ENCODE measurements at places on chromosomes 5 and 9.

GRCh38 chr9:70868661-70869652, 252.5 kb downstream of the TRPM3 start:
- no peak for DNase-seq

DNA sequence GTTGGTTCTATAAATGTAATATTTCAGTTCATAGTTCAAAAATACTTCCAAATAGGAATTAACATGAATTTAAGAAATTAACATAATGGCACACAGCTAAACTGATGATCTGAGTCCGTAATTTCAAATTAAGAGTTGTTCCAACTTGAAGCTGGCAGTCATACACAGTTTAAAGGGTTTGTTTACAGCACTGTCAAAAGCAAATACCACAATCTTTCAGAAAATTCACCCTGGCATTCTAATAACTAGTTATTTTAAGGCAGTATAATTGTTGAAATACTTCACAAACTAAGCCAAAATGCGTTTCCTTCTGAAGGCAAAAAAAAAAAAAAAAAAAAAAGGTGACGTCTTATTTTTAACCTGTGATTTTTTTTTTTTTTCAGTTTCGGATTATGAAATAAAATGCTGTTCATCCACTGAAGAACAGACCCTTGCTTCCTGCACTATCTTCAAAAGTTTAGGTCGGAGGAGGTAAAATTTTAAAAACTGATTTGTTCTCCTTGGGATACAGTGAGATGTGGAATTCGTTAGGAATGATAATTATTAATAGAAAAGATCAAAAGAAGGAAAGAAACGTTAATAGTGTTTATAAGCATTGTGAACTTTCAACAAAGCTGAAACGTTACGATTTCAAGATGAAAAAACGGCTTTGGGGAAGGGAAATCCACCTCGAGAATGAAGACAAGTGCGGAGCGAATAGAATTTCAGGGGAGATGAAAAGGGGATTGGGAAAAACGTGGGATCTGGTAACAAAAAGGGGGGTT, 850 bp downstream of the IL6ST start:
- no peak for DNase-seq

DNA sequence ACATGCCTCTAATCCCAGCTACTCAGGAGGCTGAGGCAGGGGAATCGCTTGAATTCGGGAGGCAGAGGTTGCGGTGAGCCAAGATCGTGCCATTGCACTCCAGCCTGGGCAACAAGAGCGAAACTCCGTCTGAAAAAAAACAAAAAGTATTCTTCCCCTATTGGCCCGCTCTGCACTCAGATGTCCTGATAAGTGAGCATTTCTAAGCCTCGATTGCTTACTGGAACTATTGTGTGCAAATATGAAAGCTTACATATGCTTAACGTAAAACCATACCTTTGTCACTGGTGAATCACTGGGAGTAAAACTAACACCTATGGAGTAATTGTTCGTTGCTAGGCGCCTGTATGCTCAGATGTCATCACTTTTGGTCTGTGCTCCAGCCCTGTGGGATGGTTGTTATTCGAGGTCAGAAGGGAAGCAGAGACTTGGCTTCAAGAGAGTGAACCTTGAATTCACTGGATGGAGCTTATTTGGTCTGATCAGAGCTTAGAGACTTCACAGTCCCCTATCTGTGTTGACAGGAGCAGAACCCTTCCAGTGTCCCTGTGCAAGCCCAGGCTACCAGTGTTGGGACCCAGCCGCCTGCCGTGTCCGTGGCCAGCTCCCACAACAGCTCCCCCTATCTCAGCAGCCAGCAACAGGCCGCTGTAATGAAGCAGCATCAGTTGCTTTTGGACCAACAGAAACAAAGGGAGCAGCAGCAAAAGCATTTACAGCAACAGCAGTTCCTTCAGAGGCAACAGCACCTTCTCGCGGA, 25.3 kb upstream of the LTC4S start:
- no peak for DNase-seq

DNA sequence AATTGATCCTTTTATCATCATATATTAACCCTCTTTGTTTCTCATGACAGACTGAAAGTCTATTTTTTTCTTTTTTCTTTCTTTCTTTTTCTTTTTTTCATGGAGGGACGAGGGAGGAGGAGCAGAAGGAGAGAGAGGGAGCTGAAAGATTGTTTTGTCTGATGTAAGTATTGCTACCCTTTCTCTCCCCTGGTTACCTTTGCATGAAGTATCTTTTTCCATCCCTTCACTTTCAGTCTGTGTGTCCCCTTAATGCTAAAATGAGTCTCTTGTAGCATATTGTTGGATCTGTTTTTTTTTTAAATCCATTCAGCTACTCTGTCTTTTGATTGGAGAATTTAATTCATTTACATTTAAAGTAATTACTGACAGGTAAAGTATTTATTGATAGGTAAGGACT, 27.5 kb upstream of the SERINC5 start:
- DNase-seq = no peak

DNA sequence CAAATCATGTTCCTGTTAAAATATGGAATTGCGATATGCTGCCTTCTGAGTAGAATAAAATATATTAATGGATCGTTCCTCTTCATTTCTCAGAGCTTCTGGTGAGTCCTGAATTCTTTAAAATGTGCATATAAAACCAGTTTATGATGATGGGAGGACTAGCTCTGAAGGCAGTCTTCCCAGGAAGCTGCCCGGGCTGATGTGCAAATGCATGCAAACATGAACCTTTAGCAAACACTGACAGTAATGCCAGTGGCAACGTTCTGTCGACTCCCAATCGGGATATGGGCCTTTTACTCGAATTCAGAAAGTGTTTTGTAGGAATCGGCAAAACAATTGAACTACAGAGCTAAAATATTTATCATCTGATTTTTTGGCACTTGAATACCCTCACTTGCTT, 93.6 kb downstream of the TLE4 start:
- DNase-seq = no peak

GRCh38 chr9:19934301-19934871, 145.5 kb upstream of the SLC24A2 start:
- no peak for DNase-seq

- DNase-seq = no peak
Measured at GRCh38 chr5:151164687-151165392, 7.3 kb upstream of the ANXA6 start.

GRCh38 chr5:93257616-93258015, 323.4 kb downstream of the NR2F1-AS1 start:
- no peak for DNase-seq

DNA sequence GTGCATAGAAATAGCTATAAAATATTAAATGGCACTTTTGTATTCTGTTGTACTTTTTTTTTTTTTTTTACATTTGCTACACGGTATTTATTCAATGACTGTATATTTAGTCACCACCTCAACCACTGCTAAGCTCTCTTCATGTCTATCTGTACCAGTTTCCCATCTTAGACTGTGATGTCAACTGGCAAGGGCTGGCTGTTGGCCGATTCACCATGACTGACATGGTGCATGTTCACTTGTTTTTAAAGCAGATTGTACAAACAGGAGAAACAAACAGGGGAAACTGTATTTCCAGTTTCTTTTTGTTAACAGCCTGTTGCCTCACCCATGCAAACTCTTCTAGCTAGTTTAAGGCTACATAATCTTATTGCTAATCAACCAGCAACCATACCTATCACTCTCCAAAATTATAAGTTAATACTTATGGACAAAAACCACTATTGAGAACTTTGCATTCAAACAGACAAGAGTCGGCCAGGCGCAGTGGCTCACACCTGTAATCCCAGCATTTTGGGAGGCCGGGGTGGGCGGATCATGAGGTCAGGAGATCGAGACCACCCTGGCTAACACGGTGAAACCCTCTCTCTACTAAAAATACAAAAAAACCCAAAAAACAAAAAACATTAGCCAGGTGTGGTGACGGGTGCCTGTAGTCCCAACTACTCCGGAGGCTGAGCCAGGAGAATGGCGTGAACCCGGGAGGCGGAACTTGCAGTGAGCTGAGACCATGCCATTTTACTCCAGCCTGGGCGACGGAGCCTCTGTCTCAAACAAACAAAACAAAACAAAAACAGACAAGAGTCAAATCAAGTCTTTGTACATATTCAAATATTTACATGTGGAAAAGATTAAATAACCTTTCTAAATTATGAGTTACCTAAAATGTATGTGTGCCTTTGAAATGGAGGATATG, 13.2 kb downstream of the ZFAND5 start:
- DNase-seq = no peak

DNA sequence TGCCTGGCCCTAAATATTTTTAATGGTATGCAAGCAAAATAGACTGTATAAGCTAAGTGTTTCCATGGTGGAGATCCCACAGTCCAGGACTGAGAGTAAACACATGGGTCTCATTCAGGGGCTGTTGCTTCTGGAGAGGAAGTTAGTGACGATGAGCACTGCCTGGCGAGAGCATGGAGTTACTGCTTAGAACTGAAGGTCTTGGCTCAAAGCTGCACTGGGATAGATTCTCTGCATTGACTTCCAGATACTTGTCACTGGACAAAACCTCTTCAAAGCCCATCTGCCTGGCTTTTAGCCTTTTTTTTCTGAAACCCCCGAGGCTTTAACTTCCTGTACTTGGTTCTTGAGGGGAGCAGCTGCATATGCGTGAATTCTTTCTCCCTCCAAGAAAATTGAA, 39.2 kb downstream of the GPR107 start:
- no peak for DNase-seq

- no peak for DNase-seq
Measured at GRCh38 chr5:137752905-137753690, 1.1 kb downstream of the HNRNPA0 start.

DNA sequence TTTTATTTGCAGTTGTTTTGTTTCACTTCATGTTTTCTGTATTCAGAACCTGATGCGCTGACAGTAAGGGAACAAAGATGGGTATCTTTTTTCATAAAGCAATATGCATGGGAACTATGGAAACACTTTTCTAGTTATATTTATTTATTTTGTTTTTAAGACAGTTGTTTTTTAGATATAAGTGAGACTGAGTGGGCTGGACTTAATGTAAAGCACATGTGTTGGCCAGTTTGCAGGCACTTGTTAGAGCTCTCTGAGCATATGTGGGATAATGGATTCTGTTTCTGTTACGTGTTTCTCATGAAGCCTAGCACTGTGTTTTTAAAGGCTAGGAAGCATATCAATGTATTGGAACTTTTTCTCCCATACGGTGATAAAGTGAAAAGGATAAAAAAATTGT, 164.1 kb downstream of the PRR16 start:
- no peak for DNase-seq

GRCh38 chr5:34813509-34813908, 25.5 kb upstream of the TTC23L start:
- no peak for DNase-seq

- DNase-seq = no peak
Measured at GRCh38 chr9:38023661-38024035, 45.4 kb downstream of the SHB start.

DNA sequence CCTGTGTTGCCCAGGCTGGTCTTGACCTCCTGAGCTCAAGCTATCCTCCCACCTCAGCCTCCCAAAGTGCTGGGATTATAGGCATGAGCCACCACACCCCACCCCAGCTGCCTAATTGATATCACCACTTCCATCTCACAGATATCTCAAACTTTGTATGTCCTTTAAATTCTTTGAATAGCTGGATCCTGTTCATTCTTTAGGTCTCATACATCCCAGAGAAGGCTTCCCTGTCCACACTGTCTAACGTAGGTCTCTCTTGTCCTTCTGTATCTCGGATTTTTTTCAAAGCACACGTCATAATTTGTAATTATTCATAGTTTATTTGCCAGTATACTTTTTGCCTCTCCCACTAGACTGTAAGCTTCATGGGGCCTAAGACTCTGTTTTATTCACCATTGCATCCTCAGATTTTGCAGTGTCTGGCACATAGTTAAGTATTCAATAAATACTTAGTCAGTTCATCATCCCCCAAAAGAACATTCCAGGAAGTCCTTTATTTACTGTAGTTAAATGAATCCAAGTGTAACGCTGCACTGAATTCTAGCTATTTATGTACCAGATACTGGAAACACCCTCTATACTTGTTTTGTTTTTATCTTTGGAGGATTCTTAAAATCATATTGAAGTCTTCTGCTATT, 10.5 kb downstream of the ARSK start:
- no peak for DNase-seq

- DNase-seq = no peak
Measured at GRCh38 chr9:92970467-92970923, 23.2 kb downstream of the FGD3 start.

DNA sequence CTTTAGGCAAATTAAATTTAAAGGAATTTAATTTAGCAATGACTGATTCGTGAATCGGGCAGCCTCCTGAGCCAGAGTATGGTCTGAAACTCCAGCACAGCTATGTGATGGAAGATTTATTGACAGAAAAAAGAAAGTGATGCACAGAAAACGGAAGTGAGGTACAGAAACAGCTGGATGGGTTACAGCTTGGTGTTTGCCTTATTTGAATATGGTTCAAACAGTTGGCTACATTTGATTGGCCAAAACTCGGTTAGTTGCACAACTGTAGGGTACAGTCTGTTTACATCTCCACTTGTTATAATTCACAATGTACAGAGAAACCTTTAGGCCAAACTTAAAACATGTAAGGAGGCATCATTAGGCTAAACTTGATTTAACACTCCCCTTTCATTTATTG, 1716.1 kb upstream of the C9orf72 start:
- no peak for DNase-seq
